ENCODE measurements at places on chromosomes 16 and 17.
A peak's percentile ranks its signal among the peaks of the same experiment; 100 is the strongest.

DNA sequence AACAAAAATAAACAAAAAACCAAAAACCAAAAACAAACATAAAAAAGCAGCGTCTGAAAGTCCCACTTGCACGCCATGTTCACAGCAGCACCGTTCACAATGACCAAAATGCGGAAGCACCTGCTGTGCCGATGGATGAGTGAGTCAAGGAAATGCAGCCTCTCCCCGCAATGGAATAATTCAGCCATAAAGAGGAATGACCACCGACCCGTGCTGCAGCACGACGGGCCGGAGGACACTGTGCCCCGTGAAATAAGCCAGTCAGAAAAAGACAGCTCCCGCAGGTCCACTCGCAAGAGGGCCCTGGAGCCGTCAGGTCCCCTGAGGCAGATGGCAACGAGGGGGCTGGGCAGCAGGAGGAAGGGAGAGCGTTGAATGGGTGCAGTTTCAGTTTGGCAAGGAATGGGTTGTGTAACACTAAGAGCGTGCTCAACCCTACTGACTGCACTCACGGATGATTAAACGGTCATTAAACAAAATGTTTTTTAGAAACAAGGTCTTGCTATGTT lies 5.1 kb downstream of the CLCN7 start:
- no peak for DNase-seq

- DNase-seq, result no peak
Observed at GRCh38 chr17:41730479-41730878, 4.0 kb downstream of the HAP1 start.

- DNase-seq, result no peak
Observed at GRCh38 chr17:30378241-30378824, 394 bp upstream of the CPD start.

GRCh38 chr17:65022751-65023700 lies 33.5 kb downstream of the GNA13 start:
- no peak for DNase-seq

DNA sequence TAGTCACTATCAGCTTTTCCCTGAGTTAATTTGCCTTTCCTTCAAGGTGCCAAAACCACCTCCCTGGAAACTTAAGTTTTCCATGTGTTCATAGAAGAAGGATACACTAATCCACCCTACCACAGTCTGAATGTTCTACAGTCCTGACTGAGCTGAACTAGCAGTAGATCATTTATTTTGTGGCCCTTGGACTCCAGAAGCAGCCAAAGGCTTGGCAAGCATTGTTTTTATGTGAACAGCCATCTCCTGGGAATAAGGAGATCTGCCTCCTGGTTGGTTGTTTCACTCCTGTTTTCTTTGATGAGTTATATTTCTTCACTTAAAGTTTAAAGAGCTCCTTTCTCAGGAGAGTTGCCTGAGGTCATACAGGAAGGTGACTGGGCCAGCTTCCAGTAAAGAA lies 634.6 kb upstream of the SOX9 start:
- DNase-seq, result no peak

DNA sequence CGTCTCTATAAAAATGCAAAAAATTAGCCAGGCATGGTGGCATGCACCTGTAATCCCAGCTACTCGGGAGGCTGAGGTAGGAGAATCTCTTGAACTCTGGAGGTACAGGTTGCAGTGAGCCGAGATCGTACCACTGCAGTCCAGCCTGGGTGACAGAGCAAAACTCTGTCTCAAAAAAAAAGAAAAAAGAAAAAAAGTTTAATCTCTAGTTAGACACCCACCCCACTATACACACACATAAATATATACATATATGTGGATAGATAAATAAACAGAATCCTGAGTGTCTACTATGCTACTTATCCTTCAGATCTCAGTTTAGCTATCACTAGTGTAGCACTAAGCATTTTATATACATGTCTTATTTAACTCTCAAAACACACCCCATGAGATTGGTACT lies 18.7 kb downstream of the ITGAL start:
- DNase-seq, result no peak

GRCh38 chr17:8087075-8087951 lies at the start of gene ALOX12B:
TSS of gene ALOX12B (minus strand) at chr17:8087716. CDS start at chr17:8087442, 274 bp downstream.
- no peak for DNase-seq

DNA sequence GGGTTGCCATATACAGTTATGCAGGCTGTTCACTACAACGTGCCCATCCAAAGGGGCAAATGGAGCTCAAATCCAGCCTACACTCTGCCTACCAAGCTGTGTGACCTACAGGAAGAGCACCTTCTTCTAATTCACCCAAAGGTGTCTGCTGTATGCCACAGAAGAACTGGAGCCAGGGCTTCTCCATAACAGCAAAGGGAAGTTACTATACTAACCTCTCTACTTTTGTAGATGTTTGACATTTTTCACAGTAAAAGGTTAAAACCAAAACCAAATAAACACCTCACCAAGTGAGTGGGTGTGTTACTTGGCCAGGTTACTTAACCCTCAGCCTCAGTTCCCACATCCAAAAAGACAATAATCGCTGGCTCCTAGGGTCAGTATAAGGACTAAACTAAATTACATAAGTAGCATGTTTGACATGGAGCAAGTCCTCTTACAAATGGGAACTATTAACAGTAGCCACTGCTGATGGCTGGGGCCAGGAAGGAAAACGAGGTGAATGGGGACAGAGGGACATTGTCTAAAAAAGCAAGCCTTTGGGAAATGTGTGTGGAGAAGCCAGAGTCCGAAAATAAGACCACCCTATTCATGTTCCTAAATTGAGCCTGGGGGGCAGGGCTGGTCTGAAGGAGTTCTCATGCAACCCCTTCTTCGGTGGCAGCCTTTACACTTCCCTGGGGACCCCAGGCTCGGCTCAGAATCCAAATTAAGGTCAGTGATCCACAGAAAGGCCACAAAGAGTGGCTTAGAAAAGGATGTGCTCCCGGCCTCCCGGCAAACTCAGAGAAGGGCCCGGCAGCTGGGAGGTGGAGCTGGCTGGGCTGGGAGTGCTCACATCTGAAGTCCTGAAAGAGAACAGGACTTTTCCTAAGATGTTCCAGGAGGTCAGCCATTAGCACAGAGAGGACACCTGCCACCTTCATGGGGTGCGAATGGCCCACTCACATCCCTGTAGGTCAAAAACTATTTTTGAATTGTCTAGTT lies 13.5 kb downstream of the CUEDC1 start:
- DNase-seq, result no peak

DNA sequence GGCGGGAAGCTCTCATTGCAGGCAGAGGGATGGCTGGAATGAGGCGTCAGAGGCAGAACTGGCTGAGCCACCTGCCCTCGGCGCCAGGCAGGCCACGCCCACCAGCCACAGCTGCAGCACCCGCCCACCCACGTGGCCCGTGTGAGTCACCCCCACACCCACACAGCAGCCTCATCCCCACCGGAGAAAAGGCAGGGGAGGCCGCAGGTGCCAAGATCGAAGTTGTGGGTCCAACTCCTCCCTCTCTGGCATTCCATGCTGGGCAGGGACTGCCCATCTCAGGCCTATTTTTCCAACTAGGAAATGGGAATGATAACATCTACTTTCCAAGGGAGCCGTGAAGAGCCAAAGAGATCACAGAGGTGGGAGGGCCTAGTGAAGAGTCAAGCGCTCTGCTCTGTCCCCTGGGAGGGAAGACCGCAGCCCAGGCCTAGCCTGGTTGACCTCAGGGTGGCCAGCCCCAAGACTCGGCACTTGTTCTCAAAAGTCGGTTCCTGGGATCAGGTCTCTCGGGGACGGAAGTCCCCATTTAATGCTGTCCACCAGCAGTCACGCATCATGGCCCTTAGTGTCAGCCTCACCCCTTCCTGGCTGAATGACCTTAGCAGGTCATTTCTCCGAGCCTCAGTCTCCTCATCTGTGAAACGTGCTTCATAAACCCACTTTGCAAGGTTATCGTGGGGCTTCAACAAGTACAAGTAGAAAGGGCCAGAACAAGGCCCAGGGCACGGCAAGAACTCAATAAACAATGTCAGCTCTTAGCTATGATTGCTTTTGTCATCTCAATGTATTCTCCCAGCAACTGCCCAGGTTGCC lies at the start of gene TRPV3:
Gene TRPV3 (minus strand): TSS at position 45 of the 816 bp plus-strand sequence. CDS start 2,962 bp downstream, outside the sequence.
- peak; percentile 90 for DNase-seq

All from lower leg skin (tissue), 4 donors.